ENCODE measurements at places on chromosomes 11 and 22.

GRCh38 chr11:4891996-4892640 is 10.4 kb downstream of the OR51T1 start:
- no peaks in the 10 kb centered on the region for H3K36me3 ChIP-seq
- H3K4me1 ChIP-seq = no peaks in the 10 kb centered on the region
- H3K27me3 ChIP-seq = peaks cover 3% of the 10 kb centered on the region

DNA sequence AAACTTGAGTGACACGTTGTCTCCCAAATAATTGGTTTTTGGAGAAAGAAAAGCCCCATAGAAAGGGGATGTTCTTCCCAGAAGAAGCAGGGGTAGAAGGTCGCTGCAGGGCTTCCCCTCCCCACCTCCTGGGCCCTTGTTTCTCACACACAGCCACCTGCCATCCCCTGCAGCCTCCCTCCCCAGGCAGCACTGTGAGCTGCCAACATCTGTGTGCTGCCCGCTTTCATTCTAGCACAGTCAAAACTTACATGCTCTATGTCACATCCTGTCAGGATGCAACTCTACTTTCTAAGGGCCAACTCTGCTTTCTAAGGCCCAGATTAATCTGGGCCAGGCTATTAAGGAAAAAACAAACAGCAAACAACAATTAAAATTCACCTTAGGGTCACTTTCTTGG is 309.4 kb upstream of the ZC3H12C start:
- DNase-seq = no peak
- H3K27me3 ChIP-seq = no peaks in the 10 kb centered on the region
- H3K4me3 ChIP-seq = no peak overlapping the region
- H3K4me1 ChIP-seq = no peaks in the 10 kb centered on the region

DNA sequence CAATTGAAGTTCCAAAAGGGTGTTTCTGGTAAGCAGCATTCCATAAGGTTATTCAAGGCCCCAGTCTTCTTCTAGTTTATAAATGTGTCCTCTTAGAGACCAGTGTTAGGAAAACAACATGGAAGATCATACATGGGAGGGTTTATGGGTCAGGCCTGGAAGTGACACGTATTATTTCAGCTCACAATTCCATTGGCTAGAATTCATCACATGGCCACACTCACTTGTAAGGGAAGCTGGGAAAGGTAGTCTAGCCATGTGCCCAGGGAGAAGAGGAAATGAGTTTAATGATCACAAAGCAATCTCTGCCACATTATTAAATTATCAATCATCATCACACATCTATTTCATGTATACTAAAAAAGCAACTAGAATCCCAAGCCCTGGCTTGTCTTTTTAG is 181.7 kb upstream of the TBCEL start:
- H3K36me3 ChIP-seq = no peaks in the 10 kb centered on the region
- no peak overlapping the region for H3K27ac ChIP-seq
- H3K4me3 ChIP-seq = no peak overlapping the region
- no peak for DNase-seq
- H3K27me3 ChIP-seq = peaks cover 3% of the 10 kb centered on the region
- H3K4me1 ChIP-seq = no peaks in the 10 kb centered on the region

DNA sequence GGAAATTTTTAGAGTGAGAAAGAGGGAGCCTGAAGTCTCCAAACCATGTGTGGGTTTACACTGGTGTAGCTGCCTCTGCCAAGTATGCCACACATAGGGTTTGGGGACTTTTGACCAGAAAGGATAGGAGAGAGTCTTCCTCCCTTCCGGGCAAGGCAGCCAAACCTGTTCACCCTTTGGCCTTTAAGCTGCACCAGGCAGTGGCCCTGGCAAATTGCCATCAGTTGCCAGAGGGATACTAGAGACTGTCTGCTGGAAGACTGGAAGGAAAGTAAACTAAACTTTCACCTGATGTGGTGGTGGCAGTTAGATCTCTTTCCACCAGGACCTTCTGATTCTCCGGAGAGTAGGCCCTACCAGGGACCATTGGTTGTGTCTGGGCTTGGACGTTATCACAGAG is 1263.2 kb downstream of the FAM181B start:
- DNase-seq = no peak
- H3K27me3 ChIP-seq = no peaks in the 10 kb centered on the region
- H3K4me1 ChIP-seq = no peaks in the 10 kb centered on the region
- no peak overlapping the region for H3K27ac ChIP-seq
- H3K4me3 ChIP-seq = no peak overlapping the region
- no peaks in the 10 kb centered on the region for H3K36me3 ChIP-seq

- no peaks in the 10 kb centered on the region for H3K4me1 ChIP-seq
- no peak overlapping the region for H3K27ac ChIP-seq
- no peak for DNase-seq
These were observed 28.3 kb downstream of the ANO5 start for GRCh38 chr11:22221143-22221542.

DNA sequence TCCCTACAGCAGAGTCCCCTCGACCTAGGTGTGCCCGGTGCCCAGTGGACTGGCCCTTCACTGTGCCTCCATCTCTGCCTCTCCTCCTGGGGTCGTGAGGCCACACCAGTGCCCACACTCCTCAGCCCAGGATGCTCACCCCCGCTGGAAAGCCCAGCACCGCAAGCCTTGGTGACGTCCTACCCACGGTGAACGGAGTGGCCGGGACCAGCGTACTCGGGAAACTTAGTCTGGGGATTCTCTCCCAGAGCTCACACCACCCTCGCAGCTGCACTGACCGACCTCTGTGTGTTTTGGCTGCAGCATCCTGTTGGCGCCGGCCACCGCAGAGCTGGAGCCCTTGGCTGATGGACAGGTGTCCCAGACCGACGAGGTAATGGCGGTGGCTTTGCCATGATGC is 35.5 kb upstream of the KRTAP5-7 start:
- no peaks in the 10 kb centered on the region for H3K27me3 ChIP-seq
- H3K4me1 ChIP-seq = peaks cover 23% of the 10 kb centered on the region
- no peak overlapping the region for H3K4me3 ChIP-seq
- H3K27ac ChIP-seq = no peak overlapping the region

DNA sequence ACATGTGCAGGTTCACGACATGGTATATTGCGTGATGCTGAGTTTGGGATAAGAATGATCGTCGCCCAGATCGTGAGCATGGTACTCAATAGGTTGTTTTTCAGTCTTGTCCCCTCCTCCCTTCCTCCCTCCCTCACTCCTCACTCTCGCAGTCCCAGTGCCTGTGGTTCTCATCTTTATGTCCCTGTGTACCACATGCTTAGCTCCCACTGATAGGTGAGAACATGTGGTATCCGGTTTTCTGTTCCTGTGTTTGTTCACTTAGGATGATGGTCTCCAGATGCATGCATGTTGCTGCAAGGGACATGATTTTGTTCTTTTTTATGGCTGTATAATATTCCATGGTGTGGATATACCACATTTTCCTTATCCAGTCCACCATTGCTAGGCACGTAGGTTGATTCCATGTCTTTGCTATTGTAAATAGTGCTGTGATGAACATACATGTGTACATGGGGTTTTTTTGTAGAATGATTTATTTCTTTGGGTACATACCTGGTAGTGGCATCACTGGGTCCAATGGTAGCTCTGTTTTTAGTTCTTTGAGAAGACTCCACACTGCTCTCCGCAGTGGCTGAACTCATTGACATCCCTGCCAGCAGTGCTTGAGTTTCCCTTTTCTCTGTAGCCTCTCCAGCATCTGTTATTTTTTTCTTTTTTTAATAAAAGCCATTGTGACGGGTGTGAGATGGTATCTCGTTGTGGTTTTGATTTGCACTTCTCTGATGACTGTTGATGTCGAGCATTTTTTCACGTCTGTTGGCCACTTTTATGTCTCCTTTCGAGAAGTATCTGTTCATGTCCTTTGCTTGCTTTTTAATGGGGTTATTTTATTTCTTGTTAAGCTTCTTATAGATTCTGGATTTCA is 16.4 kb downstream of the ZBED4 start:
- H3K27me3 ChIP-seq = no peaks in the 10 kb centered on the region
- H3K27ac ChIP-seq = peak overlapping the region; percentile 48
- H3K4me1 ChIP-seq = peaks cover 59% of the 10 kb centered on the region

DNA sequence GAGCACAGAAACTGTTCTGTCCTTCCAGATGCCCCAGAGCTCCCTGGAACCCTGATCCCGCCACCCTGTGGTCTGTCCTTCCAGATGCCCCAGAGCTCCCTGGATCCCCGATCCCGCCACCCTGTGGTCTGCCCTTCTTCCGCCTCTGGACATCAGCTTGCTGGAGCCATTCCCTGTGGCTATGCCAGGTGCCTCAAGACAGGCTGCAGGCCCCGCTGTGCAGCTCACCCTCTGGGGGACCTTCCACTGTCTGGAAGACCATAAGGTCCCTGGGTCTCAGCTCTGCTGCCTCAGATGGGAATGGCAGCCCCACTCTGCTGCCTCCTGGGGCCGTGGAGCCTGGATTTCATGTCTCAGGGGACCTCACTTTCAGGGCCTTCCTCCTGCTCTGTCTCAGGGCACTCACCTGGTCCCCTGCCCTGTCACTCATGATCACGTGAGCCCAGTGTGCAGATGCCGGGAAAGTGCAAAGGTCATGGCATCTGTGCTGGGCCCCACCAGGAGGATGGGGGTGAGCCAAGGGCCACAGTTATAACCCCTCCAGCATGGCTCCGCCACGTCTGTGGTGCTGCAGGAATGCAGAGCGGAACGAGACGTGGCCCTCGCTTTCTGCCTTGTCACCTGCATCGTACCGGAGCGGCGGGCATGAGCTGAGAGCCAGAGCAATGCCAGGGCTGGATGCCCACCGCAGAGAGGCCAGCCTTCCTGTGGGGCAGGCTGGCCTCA is 1520.7 kb downstream of the BRD1 start:
- no peak for DNase-seq
- no peak overlapping the region for H3K27ac ChIP-seq

- no peaks in the 10 kb centered on the region for H3K36me3 ChIP-seq
- H3K4me3 ChIP-seq = peak overlapping the region; percentile 79
- peaks cover 31% of the 10 kb centered on the region for H3K4me1 ChIP-seq
- DNase-seq = peak; percentile 28
These were observed 86.6 kb upstream of the ARHGAP32 start for GRCh38 chr11:129278586-129279319.

GRCh38 chr11:33222052-33222750 is 35.0 kb upstream of the HIPK3 start:
- no peak overlapping the region for H3K4me3 ChIP-seq
- no peaks in the 10 kb centered on the region for H3K36me3 ChIP-seq
- no peaks in the 10 kb centered on the region for H3K4me1 ChIP-seq
- H3K27me3 ChIP-seq = no peaks in the 10 kb centered on the region
- no peak overlapping the region for H3K27ac ChIP-seq

GRCh38 chr11:86438685-86439084 is 64.0 kb downstream of the CCDC81 start:
- DNase-seq = no peak
- H3K36me3 ChIP-seq = peaks cover 14% of the 10 kb centered on the region
- H3K27me3 ChIP-seq = no peaks in the 10 kb centered on the region
- peaks cover 34% of the 10 kb centered on the region for H3K4me1 ChIP-seq
- no peak overlapping the region for H3K27ac ChIP-seq

DNA sequence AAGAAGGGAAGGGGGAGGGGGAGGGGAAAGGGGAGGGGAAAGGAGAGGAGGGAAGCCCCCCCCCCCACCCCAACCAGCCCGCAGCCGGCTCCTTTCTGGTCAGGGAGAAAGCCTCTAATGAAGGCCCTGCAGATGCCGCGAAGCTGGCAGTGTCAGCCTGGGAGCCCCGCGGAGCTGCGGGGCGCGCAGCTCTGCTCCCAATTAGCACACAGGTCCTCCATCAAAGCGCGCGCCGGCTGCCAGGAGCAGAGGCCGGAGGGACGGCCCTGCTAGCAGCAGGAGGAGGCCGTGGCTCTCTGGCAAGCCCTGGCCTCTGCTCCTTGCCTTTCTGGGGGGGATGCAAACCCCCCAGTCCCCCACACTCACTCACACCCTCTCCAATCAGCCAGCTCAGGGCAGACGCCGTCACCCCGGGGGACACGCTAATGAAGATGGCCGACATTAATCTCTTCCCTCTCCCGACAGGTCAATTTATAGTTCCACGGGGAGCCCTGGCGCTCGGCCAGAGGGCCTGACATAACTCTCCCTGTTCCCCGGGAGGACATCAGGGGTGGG is 70.5 kb upstream of the TCF20 start:
- H3K36me3 ChIP-seq = no peaks in the 10 kb centered on the region
- DNase-seq = no peak
- peaks cover 9% of the 10 kb centered on the region for H3K4me1 ChIP-seq
- H3K27ac ChIP-seq = no peak overlapping the region
- H3K27me3 ChIP-seq = peaks cover 2% of the 10 kb centered on the region

GRCh38 chr22:25092119-25092518 is 107.5 kb upstream of the CRYBB3 start:
- H3K4me3 ChIP-seq = no peak overlapping the region
- no peak for DNase-seq
- no peaks in the 10 kb centered on the region for H3K36me3 ChIP-seq
- H3K27ac ChIP-seq = no peak overlapping the region
- peaks cover 5% of the 10 kb centered on the region for H3K4me1 ChIP-seq

GRCh38 chr11:19380375-19380774 is 139.6 kb upstream of the E2F8 start:
- H3K27ac ChIP-seq = no peak overlapping the region
- H3K4me3 ChIP-seq = no peak overlapping the region
- no peak for DNase-seq
- H3K27me3 ChIP-seq = peaks cover 14% of the 10 kb centered on the region
- no peaks in the 10 kb centered on the region for H3K36me3 ChIP-seq
- H3K4me1 ChIP-seq = no peaks in the 10 kb centered on the region

DNA sequence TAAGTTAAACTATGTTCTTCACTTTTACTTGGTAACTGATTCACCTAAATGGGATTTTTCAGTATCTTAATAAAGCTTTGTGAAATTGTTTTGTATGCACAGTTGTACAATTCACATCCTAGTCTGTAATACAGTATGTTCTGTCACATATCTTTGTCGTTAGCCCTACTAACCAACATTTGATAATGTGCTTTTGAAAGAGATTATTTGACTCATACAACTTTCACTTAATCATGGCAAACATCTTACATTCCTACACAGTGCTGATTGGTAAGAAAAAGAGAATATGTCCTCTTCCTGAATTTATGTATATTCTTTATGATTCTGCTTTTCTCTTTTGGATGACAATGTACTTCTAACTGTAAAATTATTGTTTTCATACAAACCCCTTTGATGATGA is 234.5 kb downstream of the METTL15 start:
- H3K27ac ChIP-seq = no peak overlapping the region
- no peaks in the 10 kb centered on the region for H3K27me3 ChIP-seq
- H3K36me3 ChIP-seq = peaks cover 2% of the 10 kb centered on the region
- DNase-seq = no peak

- H3K4me3 ChIP-seq = no peak overlapping the region
- H3K27ac ChIP-seq = no peak overlapping the region
- peaks cover 6% of the 10 kb centered on the region for H3K36me3 ChIP-seq
- DNase-seq = no peak
These were observed 21.8 kb downstream of the PIK3C2A start for GRCh38 chr11:17185938-17186337.

GRCh38 chr22:37195921-37196320 is 7.9 kb upstream of the C1QTNF6 start:
- DNase-seq = no peak
- no peak overlapping the region for H3K4me3 ChIP-seq
- H3K4me1 ChIP-seq = peaks cover 73% of the 10 kb centered on the region
- peaks cover 6% of the 10 kb centered on the region for H3K36me3 ChIP-seq
- no peaks in the 10 kb centered on the region for H3K27me3 ChIP-seq
